HFF-Myc (cell line): ENCODE measurements at places on chromosomes 11 and 22.

- DNase-seq = no peak
Measured at GRCh38 chr11:76872959-76873827, 12.5 kb downstream of the ACER3 start.

- no peak for DNase-seq
Measured at GRCh38 chr22:40028098-40028425, 33.3 kb downstream of the FAM83F start.

GRCh38 chr11:13073119-13073981 is 64.2 kb downstream of the RASSF10 start:
- DNase-seq = no peak

DNA sequence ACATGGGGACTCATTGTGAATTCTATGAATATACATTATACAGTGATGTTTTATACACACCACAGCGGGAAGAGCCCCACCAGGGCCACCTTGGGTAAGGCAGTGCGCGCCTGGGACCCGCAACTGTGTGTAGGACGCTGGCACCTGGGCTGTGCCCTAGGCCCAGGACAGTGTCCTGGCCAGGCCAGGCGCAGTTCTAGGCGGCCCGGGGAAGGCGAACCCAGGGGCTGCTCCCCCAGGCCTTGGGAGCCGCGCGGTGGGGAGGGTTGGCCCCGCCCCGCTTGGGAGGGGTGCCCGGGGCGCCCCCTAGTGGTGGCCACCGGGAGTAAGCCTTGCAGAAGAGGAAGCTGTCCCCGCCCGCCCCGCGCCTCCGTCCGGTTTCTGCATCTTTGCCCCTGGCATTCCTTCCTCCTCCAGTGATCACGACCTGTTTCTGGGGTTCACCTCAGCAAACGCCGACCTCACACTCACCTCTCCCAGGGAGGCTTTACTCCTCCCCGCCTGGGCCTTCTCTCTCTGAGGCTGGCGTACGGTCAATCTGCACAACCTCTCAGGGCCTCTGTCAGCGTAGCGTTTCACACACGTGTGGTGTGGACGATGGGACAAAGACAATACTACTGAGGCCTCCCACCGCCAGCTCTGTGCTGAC is 9.5 kb upstream of the EHD1 start:
- DNase-seq = no peak

DNA sequence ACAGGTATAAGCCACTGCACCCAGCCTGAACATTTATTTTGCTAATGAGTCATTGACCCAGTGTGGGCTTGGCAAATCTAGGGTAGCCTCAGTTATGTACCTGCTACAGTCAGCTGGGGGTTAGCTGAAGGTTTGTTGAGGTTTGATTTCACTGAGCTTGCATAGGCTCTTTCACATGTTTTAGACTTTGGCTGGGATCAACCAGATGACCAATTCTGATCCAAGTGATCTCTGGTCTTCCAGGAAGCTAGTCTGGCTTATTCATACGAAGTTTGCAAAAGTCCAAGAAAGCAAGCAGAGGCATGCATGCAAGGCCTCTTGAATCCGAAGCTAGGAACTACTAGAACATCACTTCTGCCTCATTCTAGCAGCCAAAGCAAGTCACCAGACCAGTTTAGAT is 21.0 kb downstream of the SERPING1 start:
- DNase-seq = no peak

- no peak for DNase-seq
Measured at GRCh38 chr11:35135222-35135621, 3.7 kb upstream of the CD44 start.

DNA sequence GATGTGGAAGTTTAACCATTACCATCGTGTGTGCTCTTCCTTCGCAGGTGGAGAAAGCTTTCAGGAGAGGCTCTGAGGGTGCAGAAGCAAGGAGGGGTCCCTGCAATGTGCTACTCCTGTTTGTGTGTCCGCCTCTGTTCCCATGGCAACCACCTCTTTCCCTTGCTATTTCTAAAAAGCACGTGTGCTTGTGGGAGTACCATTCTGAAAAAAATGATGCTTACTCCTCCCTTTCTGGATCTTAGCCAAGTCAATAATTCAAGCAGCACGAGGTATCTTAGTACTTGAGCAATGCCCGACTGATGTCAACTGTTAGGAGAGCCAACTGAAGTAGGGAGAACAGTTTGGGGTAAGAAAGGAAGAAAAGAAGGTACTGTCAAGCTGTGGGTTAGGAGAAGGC is 628.7 kb downstream of the NTM start:
- DNase-seq = no peak

- no peak for DNase-seq
Measured at GRCh38 chr11:20671856-20672546, 2.6 kb downstream of the NELL1 start.

- DNase-seq = no peak
Measured at GRCh38 chr11:8729067-8729466, 46.5 kb downstream of the RPL27A start.

DNA sequence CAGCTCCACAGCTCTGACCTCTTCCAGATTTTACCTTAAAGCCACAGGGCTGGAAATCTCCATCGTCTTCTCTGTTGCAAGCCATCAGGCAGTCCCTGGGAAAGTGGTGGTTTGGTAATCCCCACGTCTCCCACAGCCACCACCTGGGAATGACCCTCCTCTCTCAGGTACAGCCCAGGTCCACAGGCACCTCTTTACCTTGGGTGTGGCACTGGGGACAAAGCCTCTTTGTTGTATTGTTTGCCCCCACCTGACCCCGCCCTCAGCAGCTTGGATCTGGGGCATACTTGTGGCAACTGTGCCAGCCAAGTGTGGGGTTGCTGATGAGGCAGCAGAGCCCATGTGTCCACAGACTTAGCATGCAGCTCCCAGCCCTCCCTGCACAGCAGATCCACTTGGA is 77.6 kb downstream of the LRRC32 start:
- DNase-seq = no peak

- DNase-seq = no peak
Measured at GRCh38 chr22:22579869-22580604, 21.0 kb upstream of the PRAME start.

DNA sequence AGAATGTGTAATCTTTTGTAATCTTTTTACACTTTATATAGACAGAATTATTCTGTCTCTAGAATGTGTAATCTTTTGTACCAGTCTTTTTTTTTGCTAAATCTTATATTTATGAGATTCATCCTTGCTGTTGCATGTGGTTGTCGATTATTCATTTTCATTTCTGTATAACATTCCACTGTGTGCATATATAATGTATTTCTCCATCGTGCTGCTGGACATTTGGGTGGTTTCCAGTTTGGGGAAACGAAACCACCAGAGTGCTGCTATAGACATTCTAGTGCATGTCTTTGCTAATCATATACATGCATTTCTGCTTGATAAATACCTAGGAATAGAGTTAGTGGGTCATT is 146.5 kb downstream of the GRIK4 start:
- no peak for DNase-seq

GRCh38 chr11:117497206-117497951 is 169.7 kb downstream of the CEP164 start:
- DNase-seq = no peak

GRCh38 chr22:20203552-20204201 is 52.8 kb upstream of the CCDC188 start:
- peak; percentile 29 for DNase-seq

DNA sequence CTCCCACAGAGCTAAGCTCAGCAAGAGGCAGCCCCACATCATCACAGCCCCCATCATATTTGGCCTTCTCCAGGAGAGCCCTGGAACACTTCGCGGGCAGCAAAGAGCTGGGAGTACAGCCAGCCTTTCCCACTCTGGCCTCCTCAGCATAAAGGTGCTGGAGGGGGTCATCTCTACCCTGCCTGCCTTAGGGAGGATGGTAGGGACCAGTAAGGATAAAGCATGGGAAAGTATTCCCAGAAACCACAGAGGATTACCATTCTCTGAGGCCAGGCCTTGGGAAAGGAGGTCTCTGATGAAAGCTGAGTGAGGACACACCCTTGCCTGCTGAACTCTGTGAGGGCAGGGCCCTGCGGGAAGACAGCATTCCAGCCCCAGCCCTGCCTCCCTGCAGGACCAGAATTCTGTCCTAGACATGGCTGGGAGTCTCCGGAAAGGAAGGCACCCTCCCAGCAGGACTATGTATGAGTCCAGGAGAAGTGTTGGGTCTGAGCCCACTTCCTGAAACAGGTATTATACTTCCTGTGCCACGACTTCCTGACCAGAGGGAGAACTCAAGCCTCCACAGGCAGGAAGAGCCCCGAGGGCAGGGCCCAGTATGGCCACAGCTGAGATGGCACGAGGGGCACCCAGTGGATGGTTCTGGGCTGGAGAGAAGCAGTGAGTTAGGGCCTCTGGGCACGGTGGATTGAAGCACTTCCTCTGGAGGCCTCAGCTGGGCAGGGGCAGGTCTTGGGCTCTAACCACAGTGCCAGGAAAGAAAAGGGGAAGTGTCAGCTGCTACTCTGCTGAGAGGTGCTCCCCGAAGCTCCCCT is 12.9 kb upstream of the CASTOR1 start:
- no peak for DNase-seq

GRCh38 chr22:49961601-49962011 is 1.0 kb downstream of the PIM3 start:
- no peak for DNase-seq

GRCh38 chr22:39474351-39475111 is 17.7 kb downstream of the MGAT3 start:
- no peak for DNase-seq

DNA sequence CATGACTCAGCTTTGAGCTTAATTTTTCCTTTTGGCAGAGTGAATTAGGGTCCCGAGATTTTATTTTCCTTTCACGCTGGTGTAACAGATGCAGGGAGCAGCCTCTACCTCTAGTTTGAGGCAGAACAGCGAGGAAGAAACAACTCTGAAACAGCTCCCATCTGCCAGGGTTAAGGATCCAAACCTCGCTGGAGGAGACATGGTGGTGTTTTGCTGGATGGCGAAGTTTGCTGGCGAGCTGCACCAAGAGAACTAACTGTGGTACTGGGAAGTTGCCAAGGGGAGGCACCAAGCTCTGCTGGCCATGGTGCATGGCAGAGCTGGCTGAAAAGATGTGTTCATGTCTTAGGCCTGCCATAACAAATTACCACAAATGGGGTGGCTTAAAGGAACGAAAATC is 7.6 kb upstream of the ALKBH3 start:
- DNase-seq = no peak

DNA sequence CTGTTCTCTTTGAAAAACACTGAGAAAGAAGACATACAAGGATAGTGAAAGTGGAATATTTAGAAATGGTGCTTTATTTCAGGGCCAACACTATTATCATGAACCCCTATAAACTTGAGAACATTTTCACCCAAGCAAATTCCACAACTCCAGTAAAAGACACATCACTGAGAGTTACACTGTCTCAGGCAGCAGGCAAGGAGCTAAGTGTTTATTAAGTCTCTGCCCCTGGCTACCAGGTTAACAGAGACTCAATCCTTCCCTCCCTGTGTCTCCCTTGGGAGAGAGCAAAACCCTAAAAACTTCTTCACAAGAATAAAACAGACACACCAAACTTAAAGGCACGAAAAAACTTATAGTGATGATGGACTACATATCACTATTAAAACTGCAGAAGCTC is 18.5 kb downstream of the MPPED2 start:
- DNase-seq = no peak

DNA sequence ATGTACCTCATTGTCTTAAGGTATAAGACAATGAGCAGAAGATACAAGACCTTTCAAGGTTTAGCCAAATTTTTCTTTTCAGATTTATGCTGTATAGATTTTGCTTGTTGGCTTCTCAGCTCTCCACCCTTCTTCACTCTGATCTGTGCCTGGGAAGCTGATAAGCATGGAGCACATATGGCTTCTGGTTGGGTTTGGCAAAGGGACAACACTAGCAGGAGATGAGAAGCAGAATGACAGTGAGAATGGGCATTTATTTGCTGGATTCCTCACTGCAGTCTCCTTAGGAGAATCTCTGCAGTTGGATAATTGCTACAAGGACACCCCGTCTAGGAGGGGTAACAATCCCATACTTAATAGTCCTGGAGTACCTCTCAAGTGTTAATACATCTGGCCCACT is 474.8 kb upstream of the CCDC90B start:
- DNase-seq = no peak

GRCh38 chr11:28274216-28274615 is 166.0 kb downstream of the METTL15 start:
- no peak for DNase-seq

GRCh38 chr11:105393326-105393725 is 216.5 kb upstream of the GRIA4 start:
- DNase-seq = no peak

DNA sequence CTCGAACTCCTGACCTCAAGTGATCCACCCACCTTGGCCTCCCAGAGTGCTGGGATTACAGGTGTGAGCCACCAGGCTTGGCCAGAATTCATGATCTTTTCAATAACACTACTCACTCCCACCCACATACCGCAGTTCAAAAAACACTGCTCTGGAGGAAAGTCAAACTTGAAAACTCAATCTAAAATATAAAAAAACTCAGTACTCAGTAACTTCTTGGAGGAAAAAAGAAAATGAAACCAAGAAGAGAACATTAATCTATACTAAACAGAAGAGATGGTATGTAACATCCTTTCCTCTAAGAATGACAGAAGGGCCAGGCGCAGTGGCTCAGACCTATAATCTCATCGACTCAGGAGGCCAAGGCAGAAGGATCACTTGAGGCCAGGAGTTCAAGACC is 58.3 kb downstream of the MRTFA start:
- DNase-seq = no peak

GRCh38 chr22:39558950-39559349 is 11.6 kb upstream of the CACNA1I start:
- no peak for DNase-seq

DNA sequence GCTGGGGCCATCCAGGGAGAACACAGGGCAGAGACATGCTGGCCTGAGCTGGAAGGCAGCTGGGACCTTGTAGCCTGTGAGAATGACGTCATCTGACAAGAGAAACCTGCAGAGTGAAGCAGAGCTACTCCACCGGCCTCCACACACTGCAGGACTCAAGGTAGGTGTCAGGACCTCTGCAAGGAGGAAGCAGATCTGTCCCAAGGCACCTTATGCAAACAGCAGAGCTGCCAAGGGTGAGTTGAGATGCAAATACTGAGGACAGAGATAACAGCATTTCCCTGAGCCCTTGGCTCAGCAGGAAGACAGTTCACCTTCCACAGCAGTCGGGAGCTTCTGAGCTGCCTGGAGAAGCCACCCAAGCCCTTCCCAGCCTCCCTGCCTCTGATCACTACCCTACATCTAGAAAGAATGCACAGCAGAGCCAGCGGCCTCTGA is 51.9 kb upstream of the IGSF9B start:
- no peak for DNase-seq

DNA sequence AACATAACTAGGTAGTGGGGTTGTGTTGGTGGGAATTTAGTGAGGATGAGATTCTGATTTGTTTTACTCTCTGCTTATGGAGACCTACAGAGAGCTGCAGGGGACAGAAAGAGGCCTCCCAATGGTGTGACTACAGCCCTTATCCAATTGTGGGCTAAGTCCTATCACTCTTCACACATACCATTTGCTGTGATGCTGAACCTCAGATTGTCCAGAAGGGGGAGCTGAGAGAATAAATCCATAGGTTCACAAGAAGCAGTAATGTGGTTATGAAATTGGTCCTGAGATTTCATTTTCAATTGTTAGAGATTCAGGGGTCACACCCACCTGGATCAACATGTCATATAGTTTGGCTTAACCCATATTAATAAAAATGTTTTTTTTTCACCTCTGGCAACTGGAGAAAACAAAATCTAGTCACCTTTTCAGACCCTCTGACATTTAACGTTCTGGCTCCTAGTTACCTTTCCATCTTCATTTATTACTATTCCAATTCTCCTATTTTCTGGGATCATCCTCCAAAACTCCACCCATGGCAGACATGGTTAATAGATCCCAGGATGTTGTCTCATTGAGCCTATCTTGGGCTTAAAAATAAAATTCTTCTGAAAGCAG is 53.3 kb upstream of the PTPN5 start:
- peak; percentile 12 for DNase-seq
